SW 1271 (cell line): ENCODE measurements at places on chromosomes 1 and 21.

- DNase-seq: no peak
Measured at GRCh38 chr1:74504125-74504932, 8.1 kb downstream of the LRRC53 start.

DNA sequence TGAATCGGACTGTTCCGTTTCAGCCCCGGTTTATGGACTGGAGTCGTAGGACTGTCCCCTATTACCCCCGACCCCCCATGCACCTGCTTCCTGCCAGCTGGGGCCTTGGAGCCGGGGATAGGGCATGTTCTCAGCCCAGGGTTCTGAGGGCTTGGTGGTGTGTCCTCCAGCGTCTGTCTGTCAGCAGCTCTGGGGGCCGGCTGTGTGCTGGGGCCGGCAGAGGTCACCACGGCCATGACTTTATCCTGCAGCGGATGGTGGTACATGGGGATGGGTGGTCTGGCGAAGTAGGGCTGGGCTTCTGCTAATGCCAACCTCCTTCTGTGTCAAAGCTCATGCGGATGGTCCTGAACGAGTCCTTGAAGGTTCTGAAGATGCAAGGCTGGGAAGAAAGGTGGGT lies 5.5 kb downstream of the RRP1 start:
- no peak for DNase-seq

DNA sequence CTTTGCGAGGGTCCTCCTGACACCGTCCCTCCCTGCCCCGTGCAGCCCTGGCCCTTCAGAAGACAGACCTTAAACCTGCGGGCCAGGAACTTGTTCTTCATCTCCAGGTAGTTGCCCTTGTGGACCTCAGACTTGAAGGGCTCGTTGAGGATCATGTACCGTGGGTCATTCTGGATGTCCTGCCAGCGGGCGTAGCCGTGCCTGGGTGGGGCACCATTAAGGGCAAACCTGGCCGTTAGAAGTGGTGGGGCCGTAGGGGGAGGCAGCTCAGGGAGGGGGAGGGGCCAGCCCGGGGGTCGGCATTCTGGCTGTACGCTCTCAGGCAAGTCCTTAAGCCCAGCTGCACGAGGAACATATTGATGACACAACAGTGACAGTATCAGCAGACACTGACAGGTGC lies 64.6 kb downstream of the KCNAB2 start:
- no peak for DNase-seq

DNA sequence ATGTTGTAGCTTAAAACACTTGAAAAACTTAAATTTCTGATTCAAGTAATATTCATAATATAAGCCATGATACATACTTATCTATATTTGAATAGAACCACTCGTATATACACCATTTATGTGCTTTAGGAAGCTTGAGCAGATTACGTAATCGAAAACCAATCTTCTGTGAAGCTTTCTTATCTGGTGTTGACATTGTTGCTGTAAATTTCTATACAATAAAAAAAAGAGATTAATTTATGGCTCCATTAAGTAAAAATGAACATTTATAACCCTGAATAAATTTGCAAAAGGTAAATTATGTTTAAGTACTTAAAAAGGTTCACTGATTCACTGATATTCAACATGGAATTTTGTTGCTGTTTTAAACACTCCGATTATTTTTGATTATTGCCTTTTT lies 21.4 kb downstream of the LIN9 start:
- DNase-seq: no peak

DNA sequence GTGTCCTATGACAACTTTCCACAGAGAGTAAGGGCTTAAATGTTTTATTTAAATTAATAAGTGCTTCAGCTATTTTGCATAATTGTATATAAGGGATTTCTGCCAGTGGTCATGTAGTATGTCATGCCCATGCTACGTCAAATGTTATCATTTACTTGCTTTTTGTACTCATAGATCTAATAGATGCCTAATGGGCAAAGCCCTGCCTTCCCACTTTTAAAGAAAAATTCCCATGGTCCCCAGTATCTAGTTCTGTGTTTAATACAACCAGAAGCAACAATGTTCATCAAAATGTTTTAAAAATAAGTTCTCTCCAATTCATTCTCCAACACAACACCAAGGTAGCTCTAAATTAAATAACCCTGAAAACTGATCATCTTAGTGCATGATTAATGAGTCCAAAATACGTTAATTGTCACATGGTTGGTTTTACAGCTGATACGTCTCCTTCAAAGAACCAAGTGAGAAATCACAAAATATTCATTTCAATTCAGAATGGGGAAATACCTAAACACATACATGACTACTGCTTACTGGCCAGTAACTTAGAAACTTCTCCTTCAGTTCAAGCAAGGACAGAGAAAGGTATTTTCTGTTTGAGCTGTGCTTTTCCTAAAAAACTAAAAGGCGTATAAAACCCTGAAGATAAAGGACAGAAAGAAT lies 49.1 kb upstream of the SDC3 start:
- DNase-seq: no peak

DNA sequence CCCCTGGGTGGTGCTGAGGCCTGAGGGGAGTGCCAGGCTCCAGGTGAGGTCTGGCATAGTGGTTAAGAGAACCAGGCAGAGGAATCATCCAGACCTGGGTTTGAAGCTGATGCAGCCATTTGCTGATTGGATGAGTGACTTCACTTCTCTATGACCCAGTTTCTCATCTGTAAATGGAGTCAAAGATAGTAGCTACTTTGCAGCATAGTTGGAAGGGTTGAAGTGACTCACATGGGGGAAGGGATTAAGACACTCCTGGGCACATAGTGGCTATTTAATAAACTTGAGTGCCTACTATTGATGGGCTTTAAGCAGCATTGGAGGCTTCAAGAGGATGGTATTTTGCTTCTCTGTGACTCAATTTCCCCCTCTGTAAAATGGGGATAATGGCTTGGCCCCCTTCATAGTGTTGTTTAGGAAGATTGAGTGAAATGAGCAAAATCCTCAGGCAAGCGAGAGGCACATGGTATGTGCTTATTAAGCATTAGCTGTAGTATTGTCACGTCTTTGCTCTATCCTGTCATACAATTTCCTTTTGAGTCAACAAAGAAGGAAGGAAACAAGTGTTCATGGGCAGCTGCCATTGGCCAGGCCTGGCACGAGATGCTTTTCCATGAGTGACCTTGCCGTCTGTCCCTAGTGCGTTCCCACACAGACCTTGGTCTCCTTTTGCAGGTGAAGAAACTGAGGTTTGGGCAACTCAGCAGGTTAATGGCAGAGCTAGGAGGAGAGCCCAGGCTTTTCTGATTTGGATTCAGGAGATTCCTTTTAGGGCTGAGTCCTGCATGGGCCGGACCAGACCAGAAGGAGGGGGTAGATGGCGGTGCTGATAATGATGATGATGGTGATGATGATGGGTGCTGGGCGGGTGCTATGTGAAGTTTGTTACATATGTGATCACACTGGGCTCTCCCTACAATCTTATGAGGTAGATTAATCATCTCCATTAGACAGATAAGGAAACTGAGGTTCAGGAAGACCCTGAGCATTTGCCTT lies 131.1 kb upstream of the WNT4 start:
- DNase-seq: no peak

- DNase-seq: no peak
Measured at GRCh38 chr1:230278871-230279582, 147.1 kb downstream of the PGBD5 start.

DNA sequence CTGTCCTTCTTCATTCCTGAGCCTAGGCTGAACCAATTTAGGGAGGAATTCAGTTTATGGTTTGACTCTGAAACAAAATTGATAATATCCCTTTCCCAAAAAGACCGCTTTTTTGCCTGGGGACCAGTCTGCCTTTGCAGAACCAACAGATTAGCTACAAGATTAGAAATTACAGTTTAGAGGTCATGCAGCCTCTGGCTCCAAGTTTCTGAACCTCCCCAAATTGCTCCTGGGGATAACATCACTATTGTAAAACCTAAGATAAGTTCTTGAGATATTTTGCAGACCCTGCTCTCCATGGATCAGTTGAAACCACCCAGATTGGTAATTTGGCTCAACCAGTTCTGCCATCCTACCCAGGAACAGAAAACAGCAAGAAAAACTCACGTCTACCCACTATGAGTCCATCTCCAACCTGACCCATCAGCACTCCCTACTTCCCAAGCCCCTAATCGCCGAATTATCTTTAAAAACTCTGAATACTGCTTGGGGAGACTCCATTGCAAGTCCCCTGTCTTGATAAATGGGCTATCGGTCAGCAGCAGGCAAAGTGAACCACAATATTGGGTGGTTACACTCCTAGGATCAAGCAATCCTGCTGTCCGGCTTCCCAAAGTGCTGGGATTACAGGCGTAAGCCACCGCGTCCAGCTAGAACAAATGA lies 605 bp upstream of the RABGGTB start:
- DNase-seq: no peak

DNA sequence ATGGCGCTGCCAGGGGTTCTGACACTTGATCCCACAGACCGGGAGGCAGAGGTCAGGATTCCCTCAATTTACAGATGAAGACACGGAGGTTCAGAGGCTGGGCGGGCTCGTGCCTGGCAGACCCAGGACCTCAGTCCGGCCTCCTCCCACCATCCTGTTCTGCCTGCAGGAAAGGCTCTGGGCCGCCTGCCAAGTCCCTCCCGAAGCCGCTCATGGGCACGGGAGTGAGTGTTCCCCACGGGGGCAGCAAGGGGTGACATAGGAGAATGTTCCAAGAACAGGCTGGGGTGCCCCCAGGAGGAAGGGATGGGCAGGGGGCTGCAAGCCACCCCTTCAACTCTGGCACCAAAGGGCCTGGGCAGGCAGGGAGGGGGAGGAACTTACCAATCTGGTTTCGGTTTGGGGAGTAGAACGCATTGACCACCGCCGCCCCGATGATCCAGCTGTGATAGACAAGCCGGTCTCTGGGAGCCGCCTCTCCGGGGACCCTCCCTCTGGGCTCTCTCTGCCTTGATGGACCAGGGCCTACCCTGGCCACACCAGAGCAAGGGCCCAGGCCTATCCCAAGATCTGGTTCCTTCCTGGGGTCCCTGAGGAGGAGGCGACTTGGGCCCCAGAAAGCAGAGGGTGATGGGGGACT lies 7.5 kb downstream of the PRXL2B start:
- no peak for DNase-seq
